ENCODE measurements at places on chromosomes 16 and 17.

DNA sequence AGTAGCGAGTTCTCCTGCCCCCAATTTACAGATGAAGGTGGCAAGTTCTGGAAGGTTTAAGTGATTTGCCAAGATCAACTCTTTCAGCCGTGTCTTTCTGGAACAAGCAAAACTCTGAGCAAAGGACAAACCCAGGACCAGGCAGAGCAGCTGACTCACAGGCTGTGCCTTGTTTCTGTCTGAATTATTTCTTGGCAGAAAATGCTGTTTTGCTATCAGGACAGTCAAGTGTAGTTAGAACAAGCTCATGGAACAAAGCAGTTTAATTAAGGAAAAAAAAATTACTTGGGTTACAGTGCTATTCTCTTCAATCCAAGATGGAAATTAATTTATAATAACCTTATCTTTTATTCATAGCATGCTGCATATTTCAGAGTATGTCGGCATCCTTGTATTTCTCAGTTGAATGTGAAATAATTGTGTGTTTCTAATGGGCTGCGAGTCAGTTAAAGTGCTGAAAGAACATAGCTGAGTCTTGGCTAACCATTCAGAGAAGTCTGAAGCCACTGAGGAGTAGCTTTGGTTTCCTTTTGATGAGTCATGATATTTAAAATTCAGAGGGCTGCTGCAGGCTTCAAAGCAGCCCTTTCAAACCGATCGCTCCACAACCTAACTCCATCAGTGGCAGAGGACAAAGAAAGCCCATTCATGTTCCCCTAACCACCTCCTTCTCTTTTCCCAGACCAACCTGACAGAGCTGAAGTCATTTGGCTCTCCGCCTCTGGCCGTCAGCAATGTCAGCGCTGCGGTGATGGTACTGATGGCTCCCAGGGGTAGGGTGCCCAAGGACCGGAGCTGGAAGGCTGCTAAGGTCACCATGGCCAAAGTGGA is 143.7 kb downstream of the ZNF18 start:
- no peak for DNase-seq
- H3K27ac ChIP-seq: no peak overlapping the region
- no peaks in the 10 kb centered on the region for H3K4me1 ChIP-seq
- no peaks in the 10 kb centered on the region for H3K36me3 ChIP-seq
- H3K27me3 ChIP-seq: no peaks in the 10 kb centered on the region

- no peaks in the 10 kb centered on the region for H3K27me3 ChIP-seq
- peak overlapping the region; percentile 46 for H3K4me3 ChIP-seq
- peaks cover 5% of the 10 kb centered on the region for H3K4me1 ChIP-seq
Measured at GRCh38 chr17:8121407-8121680, 2.6 kb downstream of the HES7 start.

GRCh38 chr17:30091771-30092170 is 24.8 kb upstream of the NSRP1 start:
- no peaks in the 10 kb centered on the region for H3K27me3 ChIP-seq
- H3K4me3 ChIP-seq: no peak overlapping the region
- no peak overlapping the region for H3K27ac ChIP-seq
- peaks cover 2% of the 10 kb centered on the region for H3K4me1 ChIP-seq
- no peaks in the 10 kb centered on the region for H3K36me3 ChIP-seq
- DNase-seq: no peak

- no peak for DNase-seq
- H3K27me3 ChIP-seq: no peaks in the 10 kb centered on the region
- H3K27ac ChIP-seq: no peak overlapping the region
- peaks cover 17% of the 10 kb centered on the region for H3K36me3 ChIP-seq
Measured at GRCh38 chr17:29650396-29650795, 27.7 kb upstream of the CORO6 start.

DNA sequence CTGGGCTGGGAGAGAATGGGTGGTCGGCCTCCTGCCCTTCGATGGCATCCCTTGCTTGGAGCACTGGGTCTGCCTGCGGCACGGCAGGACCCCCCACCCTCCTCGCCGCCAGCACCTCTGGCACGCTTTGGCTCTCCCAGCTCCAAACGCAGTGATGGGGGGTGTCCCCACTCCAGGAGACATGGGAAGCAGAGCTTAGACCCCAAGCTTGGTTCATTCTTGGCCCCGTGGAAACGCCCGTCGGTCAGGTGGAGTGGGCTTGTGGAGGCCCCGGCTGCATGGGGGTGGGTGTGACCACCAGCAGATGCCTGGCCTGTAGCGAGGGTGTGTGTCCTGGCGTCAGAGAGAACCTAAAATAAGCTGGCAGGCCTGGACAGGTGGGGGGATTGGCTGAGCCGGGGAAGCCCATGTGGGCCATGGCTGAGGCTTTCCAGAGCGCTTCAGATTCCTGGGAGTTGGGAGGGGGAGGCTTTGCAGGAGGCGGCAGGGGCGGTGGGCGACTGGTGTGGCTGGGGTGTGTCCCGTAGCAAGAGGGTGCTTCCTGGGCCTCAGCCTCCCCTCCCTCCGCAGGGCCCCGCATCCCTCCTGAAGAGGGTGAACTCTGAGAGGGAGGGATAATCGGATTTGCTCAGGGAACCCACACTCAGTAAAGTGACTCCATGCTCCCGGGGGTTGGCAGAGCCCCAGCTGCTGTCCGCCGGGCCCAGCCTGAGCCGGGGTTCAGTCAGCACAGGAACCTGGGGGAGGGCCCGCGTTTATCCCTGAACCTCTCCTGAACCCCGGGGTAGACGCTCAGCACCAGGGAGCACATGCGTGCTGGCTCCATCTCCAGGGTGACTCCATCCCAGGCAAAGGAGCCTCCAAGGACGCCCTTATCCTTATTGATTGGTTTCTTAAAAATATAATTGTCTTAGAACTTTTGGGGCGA is 3.4 kb downstream of the CACNA1H start:
- H3K4me1 ChIP-seq: no peaks in the 10 kb centered on the region
- H3K27ac ChIP-seq: no peak overlapping the region
- H3K4me3 ChIP-seq: no peak overlapping the region
- peaks cover 68% of the 10 kb centered on the region for H3K27me3 ChIP-seq
- no peaks in the 10 kb centered on the region for H3K36me3 ChIP-seq
- no peak for DNase-seq

- H3K4me1 ChIP-seq: no peaks in the 10 kb centered on the region
- H3K36me3 ChIP-seq: no peaks in the 10 kb centered on the region
- H3K4me3 ChIP-seq: no peak overlapping the region
- DNase-seq: no peak
- no peak overlapping the region for H3K27ac ChIP-seq
Measured at GRCh38 chr16:20380782-20381181, 23.8 kb downstream of the PDILT start.

- no peaks in the 10 kb centered on the region for H3K36me3 ChIP-seq
- peaks cover 28% of the 10 kb centered on the region for H3K27me3 ChIP-seq
- H3K4me1 ChIP-seq: peaks cover 21% of the 10 kb centered on the region
- H3K4me3 ChIP-seq: no peak overlapping the region
- peak; percentile 86 for DNase-seq
Measured at GRCh38 chr16:1078579-1079021, 6.1 kb downstream of the SSTR5 start.

GRCh38 chr16:65855171-65856145 is 511.0 kb upstream of the CDH5 start:
- no peak overlapping the region for H3K4me3 ChIP-seq
- DNase-seq: no peak
- H3K4me1 ChIP-seq: no peaks in the 10 kb centered on the region
- H3K27me3 ChIP-seq: no peaks in the 10 kb centered on the region
- no peaks in the 10 kb centered on the region for H3K36me3 ChIP-seq

- H3K4me3 ChIP-seq: no peak overlapping the region
- no peak for DNase-seq
- H3K36me3 ChIP-seq: peaks cover 11% of the 10 kb centered on the region
- H3K27ac ChIP-seq: no peak overlapping the region
- H3K4me1 ChIP-seq: peaks cover 10% of the 10 kb centered on the region
Measured at GRCh38 chr17:46122486-46122871, 70.8 kb downstream of the KANSL1 start.

DNA sequence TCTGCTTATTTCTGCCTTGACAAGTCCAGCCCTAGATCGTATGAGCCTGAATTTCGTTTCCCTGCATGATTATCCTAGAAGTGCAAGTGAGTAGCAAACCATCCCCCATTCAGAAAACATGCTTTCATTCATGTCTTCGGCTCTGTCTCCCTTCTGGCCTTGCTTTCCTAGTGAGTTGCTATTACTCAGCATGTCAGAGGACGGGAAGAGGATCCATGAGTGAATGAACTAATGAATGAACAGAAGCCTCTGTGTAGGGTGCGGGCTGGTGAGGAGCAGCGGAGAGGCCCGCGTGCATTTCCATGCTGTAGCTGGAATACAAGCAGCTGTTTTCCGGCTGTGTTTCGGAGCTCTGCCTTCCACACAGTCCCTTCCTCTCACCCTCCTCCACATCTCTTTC is 155.7 kb upstream of the NOL11 start:
- no peak for DNase-seq
- peaks cover 7% of the 10 kb centered on the region for H3K36me3 ChIP-seq
- no peaks in the 10 kb centered on the region for H3K27me3 ChIP-seq
- no peak overlapping the region for H3K27ac ChIP-seq
- no peaks in the 10 kb centered on the region for H3K4me1 ChIP-seq

- no peaks in the 10 kb centered on the region for H3K27me3 ChIP-seq
- H3K4me1 ChIP-seq: no peaks in the 10 kb centered on the region
- H3K36me3 ChIP-seq: no peaks in the 10 kb centered on the region
- no peak overlapping the region for H3K27ac ChIP-seq
- no peak overlapping the region for H3K4me3 ChIP-seq
- DNase-seq: no peak
Measured at GRCh38 chr17:37769050-37769449, 24.2 kb upstream of the HNF1B start.

GRCh38 chr16:70151391-70151790 is 22.2 kb upstream of the CLEC18C start:
- H3K4me3 ChIP-seq: no peak overlapping the region
- no peak for DNase-seq

DNA sequence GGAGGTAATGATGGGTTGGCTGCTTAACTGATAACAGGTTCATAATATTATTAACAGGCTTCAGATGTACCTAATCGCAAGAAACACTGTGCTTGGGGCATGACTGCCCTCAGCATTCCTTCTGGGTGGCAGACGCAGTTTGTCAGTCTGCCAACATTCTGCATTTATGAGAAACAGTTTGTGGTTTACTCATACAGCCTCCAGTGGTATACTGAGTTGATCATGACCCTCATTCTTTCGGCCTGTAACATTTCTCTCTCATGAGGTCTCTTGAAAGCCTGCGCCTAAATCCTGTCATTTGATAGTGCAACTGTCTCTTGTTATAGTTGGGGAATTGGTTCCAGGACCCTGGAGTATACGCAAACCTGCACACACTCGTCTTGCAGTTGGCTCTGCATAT is 4.9 kb upstream of the RUSF1 start:
- no peak for DNase-seq
- no peak overlapping the region for H3K27ac ChIP-seq
- peaks cover 7% of the 10 kb centered on the region for H3K4me1 ChIP-seq
- no peaks in the 10 kb centered on the region for H3K27me3 ChIP-seq
- no peak overlapping the region for H3K4me3 ChIP-seq
- H3K36me3 ChIP-seq: no peaks in the 10 kb centered on the region

DNA sequence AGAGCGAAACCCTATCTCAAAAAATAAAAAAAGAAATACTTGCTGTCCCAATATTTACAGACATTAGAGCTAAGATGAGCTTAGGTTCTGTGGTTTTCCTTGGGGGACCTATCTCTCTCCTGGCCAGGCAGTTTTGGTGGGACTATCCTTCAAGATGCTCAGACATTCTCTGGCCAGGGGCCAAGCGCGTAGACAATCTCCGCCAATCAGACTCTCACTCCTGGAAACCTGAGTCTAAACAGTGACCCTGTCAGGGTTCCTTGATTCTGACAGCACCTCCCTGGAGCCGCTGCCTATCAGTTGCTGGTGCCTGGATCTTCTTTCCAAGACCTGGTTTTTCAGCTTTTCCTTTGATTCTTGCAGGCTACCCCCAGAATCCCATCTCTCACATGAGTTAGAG is 45.6 kb downstream of the EMP2 start:
- H3K27ac ChIP-seq: no peak overlapping the region
- DNase-seq: no peak
- H3K4me3 ChIP-seq: no peak overlapping the region

All from RWPE2 (cell line).